ENCODE measurements at places on chromosomes 12 and 14.

GRCh38 chr12:105262461-105263184, 26.6 kb upstream of the APPL2 start:
- no peak for DNase-seq

DNA sequence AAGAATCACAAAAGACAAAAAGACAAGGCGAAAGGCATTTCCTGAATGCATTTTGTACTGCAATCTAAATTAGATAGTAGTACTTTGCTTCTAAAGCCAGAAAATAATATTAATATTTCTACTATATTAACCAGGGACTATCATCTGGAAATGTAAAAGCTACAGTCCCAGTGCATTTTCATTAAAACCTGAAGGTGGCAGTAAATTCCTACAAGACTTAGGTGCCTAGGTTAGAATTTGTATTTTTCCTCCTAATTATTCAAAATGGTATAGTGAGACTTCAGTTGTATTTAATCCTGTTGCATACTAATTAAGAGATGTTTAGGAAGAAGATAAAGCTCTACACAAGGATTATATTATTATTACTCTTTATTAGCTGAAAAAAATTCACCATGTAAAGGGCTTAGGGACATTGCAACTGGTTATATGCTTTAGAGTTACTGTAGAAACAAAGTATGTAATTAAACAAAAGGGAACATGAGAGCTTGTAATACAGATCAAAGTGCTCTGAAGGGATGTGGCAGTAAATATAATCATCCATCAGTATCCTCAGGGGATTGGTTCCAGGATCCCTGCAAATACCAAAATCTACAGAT, 53.6 kb downstream of the BRMS1L start:
- no peak for DNase-seq

DNA sequence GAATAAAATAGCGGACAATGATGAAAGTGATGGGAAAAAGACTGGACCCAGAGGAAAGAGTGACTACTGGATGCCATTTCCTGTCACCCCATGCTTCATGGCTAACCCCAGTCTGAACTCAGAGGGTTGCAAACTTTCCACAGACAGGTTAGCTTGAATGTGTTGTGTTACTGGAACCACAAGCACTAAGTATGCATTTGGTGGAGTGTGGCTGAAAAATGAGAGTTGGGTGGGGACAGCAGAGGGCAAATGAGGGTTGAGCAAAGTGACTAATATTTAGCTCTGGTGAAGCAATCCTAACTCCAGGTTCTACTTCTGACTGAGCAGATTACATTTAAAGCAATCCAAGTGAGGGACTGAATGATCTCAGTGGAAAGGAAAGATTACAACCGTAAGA, 1.6 kb downstream of the SLC16A7 start:
- DNase-seq, result peak; percentile 35

DNA sequence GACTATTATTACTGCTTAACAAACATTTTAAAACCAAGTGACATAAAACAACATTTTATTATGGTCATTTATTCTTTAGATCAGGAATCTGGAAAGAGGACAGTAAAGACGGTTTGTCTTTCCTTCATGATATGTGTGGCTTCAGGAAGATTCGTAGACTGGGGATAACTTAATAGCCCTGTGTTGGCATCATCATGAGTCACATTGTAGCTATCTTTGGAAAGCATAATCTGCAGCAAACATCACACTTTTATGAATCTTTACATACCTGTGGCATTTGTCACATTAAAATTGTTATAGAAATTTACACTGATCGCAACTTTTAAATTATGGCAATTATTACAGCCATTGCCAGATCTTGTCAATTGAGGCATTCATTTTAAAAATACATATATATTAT, 397.1 kb downstream of the NOVA1 start:
- DNase-seq, result no peak

GRCh38 chr14:98174041-98174440, 1098.0 kb downstream of the BCL11B start:
- no peak for DNase-seq

- no peak for DNase-seq
Measured at GRCh38 chr12:26789731-26790644, 43.0 kb downstream of the ITPR2 start.

- peak; percentile 37 for DNase-seq
Measured at GRCh38 chr14:50773632-50774541, 57.1 kb downstream of the NIN start.

- DNase-seq, result no peak
Measured at GRCh38 chr12:22408610-22409376, 74.3 kb upstream of the ST8SIA1 start.

DNA sequence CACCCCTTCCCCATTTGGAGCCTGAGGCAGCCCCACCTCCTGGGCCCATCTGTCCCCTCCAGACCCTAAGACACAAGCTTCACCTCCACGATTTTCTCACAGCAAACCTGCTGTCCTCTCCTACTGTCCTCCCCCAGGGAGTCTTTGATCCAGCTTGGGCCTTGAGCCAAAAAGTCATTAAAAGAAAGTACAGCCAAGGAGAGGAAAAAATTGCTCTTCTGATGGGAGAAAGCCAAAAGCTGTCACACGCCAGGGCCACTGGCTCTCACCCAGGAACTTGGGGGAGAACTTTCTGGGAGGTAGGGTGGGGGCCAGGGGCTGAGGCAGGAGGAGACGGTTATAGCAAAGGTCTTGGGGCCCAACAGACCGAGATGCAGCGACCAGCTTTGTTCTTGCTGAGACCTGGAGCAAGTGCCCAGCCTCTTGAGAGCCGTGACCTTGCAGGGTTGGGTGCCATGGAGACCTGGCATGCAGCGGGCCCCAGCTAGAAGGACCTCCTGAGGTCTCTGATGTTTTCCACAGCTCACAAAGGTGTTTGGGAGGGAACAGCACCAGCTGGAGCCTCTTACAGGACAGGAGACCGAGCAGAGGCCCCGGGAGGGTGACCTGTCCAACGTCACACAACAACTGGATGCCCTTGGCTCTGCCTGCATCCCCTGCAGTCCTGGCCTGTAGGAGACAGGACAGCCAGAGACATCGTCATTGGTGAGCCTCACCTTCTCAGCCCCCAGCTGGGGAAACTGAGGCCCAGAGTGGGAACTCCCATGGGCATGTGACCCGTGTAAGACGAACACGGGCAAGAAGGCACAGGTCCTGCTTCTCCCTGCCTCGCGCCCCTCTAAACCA, 124.5 kb downstream of the CALM1 start:
- DNase-seq, result no peak

GRCh38 chr12:42260518-42260917, 22.5 kb upstream of the YAF2 start:
- no peak for DNase-seq

DNA sequence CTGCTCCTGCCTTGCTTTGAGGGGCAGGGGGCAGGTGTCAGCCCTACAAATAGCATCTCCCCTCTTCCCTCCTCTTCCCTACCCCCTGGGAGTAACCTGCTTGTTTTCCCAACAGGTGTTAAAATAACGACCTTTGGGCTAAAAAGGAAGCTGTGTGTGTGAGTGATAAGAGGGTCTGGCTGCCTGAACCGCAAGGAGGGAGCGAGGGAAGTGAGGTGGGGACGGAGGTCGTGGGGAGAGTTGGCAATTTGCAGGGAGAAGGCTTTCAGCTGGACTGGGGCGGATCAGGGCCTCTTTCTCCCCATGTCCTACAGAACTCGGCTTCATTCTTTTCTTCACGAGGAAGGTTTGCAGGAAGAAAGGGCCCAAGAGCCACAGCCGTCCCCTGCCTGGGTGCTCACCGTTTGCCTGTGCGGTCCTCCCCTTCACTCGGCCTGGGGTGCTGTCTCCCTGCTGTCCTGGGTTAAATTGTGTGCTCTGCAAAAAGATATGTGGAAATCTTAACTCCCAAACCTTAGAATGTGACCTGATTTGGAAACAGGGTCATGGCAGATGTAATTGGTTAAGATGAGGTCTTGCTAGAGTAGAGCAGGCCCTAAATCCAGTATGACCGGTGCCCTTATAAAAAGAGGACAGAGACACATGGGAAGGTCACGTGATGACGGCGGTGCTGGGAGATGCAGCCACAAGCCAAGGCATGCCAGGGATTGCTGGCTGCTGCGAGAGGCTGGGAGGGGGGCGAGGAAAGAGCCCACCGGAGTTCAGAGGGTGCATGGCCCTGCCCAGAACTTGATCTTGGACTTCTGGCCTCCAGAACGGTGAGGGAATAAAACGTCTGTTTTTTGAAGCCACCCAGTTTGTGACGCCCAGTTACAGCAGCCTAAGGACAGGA, 38.7 kb upstream of the NCOR2 start:
- no peak for DNase-seq

Data from stimulated activated CD4-positive, alpha-beta T cell treated with anti-CD3 and anti-CD28 coated beads, Interleukin-4, amount 100 ng/mL, for 1 hour (primary cell).